ENCODE measurements at places on chromosomes 7 and 10. TPM values are rescaled to one million over a fixed set of nuclear protein-coding genes. Genes with fewer than 3 reads are reported as not detected.

DNA sequence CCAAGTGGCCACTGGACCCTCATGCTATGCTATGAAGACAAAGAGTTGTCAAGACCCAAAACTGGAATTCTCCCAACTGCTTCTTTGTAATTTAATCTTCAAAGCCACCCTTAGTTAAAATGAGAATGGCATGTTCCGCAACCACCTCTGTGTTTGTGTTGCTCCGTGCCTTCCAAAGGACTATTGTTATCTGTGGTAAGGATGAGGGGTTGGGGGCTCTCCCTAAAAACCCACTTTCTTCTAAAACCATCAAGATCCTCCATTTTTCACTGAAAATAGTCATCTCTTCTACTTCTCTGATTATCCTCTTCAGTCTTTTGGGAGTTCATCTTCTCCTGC, 222.1 kb upstream of the AOAH start:
- no peak for DNase-seq

The GET4 gene
- 20.6 TPM for total RNA-seq

- DNase-seq, result no peak
Observed at GRCh38 chr10:127375461-127375860, 173.6 kb upstream of the NPS start.

GRCh38 chr10:69934768-69935167, 117.9 kb upstream of the MACROH2A2 start:
- no peak for DNase-seq

The SPDYE6 gene
- total RNA-seq, result not detected
